Adipocyte (in vitro differentiated cells): ENCODE measurements at places on chromosomes 1 and 21.

DNA sequence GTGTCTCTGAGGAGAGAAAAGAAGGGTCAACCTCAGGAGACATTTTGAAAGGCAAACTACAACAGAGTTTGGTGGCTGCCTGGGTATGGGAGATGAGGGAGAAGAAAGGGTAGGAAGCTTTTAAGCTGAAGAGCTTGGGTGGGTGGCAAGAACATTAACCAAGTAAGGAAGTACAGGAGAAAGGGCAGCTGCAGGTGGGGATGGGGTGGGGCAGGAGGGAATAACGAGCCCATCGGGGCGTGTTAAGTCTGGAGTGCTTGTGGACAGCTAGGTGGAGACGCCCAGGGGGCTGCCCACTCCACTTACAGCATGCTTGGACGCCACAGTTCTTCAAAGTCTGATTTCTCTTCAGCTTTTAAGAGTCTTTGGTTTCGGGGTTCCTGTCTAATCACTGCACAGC, 42.8 kb downstream of the TTC13 start:
- DNase-seq = no peak

GRCh38 chr21:42067531-42068255, 3.4 kb upstream of the UMODL1 start:
- DNase-seq = no peak

DNA sequence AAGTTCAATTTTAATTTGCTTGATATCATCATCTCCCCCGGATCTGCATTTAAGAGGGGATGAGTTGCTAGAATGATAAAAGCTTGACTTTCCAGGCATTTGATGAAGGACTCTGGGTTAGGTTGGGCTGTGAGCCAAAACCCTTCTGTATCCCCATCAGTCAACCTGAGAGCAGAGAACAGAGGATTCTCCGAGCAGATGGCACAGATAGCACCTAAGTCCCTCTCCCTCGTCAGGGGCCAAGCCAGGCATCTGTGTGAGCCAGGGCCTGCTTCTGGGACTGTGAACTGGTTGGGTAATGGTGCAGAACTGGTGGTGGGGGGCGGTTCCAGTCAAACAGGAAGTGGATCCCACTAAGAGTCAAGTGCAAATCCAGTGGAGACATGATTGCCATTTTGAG, 205.8 kb downstream of the TNR start:
- DNase-seq = no peak

DNA sequence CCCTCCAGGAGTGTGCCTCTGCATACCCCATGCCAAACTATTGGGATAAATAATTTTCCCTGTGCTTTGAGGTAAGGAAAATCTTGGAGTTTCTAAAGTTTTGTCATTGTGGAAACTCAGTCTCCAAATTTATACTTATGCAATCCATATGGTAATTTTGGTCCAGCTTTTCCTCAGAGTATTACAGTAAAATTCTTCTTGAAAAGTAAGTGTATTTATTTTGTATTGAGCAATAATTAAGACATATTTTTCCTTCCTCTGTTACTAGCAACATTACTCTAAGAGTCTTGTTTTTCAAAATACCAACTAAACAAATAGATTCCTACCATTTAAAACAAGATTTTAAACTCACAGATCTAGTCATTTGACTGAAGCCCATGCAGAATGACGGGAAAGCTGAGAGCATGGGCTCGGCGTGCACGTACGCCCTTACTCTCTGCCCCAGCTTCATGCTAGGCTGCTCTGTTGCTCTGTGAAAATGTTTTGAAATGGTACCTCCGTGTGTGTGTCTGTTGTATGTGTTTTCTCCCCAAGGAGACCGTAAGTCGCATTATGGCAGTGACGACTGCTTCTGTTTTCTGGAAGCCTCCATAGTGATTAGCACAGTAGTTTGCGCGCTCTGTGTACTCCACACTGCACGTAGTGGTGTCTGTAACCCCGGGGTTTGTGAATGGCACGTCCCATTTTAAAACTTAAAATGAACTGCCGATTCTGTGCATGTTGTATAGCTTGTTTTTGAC, 165.3 kb downstream of the SDCCAG8 start:
- DNase-seq = peak; percentile 31

- DNase-seq = no peak
These were observed 16.4 kb upstream of the SEMA4A start for GRCh38 chr1:156136970-156137483.

GRCh38 chr1:54135436-54136120, 17.2 kb downstream of the CDCP2 start:
- DNase-seq = peak; percentile 19

DNA sequence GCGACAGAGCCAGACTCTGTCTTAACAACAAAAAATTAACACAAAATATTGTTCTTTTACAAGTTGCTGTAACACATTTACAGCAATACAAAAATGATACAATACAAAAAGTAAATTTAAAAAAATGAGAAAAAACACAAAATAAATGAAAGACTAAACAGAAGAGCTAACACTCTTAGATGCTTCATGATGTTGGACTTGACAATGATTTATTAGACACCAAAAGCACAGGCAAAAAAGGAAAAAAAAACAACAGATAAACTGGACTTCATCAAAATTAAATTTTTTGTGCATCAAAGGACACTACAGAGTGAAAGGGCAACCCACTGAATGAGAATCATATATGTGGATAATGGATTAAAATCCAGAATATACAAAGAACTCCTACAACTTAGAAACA, 16.4 kb downstream of the GATAD2B start:
- no peak for DNase-seq

DNA sequence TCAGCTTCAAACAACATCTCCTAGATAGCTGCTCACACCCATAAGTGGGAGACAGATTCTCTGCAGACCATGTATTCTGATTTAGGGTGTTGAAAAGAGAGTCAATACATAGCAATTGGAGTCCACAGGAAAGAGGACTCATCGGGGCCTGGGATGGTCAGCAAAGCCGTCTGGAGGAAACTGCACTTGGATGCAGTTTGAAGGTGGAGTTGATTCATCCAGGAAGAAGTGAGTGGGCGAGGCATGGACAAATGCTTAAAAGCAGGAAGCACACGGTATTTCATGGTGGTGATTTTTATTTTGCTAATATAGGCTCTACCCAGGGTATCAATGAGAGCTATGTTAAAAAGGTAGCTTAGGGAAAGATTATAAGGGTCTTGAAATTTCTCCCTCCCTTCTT, 36.8 kb upstream of the DIRAS3 start:
- DNase-seq = no peak

- DNase-seq = peak; percentile 9
These were observed 355.6 kb downstream of the USP25 start for GRCh38 chr21:16085421-16085820.

DNA sequence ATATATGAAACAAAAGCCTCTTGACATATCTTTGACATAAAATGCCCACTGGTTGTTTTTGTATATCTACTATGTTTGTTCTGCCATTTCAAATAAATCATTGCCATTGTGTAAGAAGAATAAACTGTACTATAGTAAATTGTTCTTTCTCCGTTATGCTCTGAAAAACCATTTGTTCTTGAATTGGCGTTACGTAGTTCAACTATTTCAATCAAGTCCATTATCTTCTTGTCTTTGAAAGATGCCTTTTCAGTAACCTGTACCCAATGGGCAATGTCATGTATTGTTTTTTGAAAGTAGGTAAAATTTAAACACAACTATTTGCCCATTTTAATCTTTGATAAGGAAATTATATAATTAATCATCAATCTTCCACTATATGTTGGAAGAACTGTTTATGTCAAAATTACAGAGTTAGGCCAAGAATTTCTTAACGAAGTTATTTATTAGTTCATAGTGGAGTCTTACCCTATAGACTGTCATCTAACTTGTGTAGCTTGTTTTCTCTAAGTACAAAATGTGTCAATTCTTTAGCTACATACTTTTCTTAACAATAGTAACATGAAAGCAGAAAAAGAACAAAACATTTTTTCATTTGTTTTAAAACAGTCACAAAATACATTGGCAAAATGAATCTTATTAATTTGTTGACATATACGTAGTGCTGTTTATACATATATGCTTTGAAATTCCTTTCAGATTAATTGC, 294.8 kb downstream of the PTPRC start:
- peak; percentile 48 for DNase-seq

- DNase-seq = no peak
These were observed 24.6 kb downstream of the PKP1 start for GRCh38 chr1:201307760-201308499.

DNA sequence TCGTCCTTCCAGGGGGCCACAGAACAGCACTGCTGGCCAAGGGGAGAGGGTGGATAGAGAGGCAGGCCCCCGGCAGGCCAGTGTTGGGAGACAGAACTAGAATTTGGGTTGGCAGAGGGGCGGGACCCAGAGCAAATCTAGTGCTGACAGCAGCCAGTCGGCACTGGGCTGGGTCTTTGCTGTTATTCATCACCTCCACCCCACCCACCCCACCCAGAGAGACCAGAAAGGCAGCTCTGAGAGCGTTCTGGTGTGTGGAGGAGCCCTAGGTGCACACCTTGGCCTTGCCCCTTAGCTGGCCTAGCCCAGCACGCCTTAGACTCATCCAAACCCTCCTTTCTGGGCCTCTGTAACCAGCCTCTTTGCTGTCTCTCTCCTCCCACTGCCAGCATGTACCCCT, 6.4 kb upstream of the PKP1 start:
- DNase-seq = no peak

DNA sequence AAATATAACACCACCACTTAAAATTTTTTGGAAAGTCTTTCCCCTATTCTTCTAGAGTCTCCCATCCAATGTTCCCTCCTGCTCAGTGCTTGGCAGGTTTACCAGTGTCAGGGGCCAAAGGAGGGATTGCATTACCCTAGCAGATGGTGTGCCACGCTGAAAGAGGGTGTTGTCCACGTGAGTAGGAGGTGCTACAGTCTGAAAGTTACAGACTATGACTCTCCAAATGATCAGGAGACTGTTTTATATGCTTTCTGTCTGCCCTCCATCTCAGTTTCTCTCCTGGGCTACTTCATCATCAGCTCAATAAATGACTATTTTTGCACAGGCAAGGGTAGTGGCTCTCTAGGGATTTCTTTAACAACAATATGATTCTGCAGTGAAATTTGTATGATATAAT, 31.3 kb upstream of the ANGPTL7 start:
- DNase-seq = peak; percentile 66

DNA sequence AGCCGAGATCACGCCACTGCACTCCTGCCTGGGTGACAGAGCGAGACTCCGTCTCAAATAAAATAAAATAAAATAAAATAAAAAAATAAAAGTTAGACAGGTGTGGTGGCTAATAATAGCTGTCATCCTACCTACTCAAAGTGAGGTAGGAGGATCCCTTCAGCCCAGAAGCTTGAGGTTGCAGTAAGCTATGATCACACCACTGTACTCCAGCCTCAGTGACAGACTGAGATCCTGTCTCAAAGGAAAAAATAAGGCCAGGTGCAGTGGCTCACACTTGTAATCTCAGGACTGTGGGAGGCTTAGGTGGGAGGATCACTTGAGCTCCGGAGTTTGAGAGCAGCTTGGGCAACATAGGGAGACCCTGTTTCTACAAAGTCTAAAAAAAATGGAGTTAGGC, 18.0 kb downstream of the NOL9 start:
- DNase-seq = no peak

DNA sequence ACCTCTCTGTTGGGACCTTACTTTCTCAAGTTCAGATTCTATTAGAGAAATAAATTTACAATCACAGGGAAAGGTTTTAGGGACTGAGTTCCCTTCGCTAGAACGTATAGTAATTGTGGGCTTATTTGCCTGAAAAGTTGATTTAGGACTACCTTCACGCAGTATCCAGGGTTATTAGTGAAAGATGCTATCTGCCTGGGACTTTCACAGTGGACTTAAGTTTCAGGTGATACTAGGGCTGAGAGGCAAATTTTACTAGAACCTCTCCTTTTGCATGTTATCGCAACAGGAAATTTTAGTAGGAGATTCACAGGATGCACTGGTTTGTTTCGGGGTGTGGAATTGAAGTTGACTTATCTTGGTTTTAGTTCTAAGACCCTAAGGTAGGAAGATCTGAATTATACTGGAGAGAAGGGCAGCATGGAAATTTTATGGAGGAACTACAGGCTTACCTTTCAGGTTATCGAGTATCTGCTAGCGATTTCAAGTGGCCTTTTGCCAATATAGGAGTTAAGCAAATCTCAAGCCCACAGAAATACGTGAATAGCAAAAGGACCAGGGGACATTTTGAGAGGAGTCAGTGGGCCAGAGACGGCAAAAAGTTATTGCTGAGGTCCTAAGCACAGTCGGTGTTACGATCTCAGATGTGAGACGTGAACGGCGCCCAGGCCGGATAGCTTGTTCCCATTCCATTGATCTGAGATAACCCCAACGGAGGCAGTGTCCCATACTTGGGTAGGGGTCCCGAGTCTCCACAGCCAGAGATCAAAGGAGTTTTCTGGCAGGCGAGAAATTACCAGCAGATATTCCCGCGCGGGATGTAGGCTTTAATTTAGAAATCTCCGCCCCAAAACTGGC, 723 bp upstream of the GNAI3 start:
- DNase-seq = peak; percentile 63

DNA sequence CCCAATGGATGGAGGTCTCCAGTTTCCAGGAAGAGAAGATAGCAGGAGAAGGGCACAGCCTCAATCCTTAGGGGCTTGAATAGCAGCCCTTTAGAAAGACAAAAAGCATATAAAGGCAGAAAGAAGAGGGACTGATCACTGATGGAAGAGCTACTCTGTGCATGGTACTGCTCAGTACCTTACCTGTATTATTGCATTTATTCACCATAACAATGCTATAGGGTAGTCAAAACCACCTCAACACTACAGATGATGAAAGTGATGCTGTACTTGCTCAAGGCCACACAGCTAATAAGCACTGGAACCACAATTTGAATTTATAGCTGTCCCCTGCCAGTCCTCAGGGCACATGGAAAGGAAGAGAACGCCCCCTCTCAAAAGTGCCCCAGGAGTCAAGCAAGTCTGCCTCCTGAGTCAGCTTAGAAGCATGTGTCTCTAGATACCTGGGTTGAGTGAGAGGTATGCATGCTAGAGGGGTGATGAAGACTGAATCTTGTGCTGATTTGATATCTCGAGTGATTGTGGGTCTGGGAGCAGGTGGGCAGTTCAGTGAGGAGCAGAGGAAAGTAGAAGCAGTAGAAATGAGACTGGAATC, 13.6 kb downstream of the DDAH1 start:
- DNase-seq = no peak

- DNase-seq = no peak
These were observed 16.6 kb downstream of the COPA start for GRCh38 chr1:160326418-160326817.

DNA sequence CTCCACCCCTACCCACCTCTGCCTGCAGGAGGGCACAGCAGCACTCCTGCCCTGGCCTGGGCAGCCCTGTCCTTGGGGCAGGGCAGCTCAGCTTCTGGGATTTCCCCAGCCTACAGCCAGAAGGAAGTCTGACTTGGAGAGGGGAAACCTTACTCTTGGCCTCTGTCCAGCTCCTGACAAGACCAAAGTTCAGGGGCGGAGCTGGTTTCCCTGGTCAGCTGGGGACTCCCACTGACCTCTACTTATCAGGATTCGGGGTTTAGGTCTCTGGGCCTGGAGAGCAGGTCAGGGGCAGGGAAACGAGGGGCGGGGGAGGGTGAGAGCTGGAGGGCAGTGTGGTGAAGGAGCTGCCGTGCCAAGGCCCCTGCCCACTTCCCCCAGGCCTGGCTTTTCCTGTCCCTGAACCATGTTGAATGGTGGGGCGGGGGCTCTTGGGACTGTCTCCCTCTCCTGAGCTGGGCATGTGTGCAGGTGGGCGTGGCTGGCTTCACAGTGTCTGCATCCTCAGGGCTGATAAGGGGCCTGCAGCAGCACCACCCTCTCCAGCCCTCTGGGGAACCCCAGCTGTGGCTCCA, 16.8 kb upstream of the ETV3 start:
- no peak for DNase-seq

- no peak for DNase-seq
These were observed 215.4 kb downstream of the ASTN1 start for GRCh38 chr1:176949033-176949662.

GRCh38 chr1:202286622-202287097, 55.1 kb downstream of the UBE2T start:
- DNase-seq = no peak

- no peak for DNase-seq
These were observed 3.0 kb upstream of the IGSF21 start for GRCh38 chr1:18104546-18105100.
